ENCODE measurements at places on chromosomes 12 and 14.

DNA sequence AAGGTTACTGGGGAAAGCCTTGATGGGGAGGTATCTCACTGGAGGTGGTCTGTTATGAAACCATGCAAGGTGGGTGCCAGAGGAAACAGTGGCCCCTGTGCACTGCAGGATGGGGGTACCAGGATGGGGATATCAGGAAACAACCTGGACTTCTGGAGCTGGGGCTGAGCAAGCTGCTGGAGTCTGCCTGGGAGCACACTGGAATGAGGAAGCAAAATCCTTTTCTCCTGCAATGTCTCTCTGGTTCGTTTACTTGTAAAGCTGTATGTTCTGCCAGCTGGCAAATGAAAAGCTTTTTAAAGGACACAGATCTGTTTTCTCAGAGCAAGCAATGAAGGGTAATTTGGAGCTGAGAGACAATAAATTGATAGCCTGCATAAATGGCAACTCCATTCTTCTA, 23.2 kb upstream of the SERPINA1 start:
- no peak for DNase-seq

GRCh38 chr14:77574446-77575115, 41.9 kb downstream of the SPTLC2 start:
- no peak for DNase-seq

GRCh38 chr14:68463705-68464374, 329.0 kb downstream of the ZFP36L1 start:
- DNase-seq, result no peak

- DNase-seq, result no peak
Measured at GRCh38 chr14:95545515-95546168, 10.8 kb downstream of the GLRX5 start.

DNA sequence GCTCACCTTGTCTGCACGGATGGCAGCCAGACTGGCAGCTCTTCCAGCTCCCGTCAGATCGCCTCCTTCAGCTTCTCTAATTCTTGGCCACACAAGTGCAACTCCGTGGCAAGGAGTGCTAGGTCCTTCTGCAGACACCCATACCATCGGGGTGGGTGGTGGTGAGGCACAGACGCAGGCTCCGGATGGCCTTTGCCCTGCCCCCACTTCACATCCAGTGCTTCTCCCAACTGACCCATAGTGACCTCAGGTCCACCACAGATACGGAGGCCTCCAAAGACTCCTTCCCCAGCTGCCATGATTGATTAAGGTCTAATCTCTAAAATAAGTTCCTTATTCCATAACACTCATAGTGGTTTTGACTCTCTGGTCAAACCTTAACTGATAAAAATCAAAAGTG, 19.9 kb upstream of the CD27 start:
- DNase-seq, result no peak

DNA sequence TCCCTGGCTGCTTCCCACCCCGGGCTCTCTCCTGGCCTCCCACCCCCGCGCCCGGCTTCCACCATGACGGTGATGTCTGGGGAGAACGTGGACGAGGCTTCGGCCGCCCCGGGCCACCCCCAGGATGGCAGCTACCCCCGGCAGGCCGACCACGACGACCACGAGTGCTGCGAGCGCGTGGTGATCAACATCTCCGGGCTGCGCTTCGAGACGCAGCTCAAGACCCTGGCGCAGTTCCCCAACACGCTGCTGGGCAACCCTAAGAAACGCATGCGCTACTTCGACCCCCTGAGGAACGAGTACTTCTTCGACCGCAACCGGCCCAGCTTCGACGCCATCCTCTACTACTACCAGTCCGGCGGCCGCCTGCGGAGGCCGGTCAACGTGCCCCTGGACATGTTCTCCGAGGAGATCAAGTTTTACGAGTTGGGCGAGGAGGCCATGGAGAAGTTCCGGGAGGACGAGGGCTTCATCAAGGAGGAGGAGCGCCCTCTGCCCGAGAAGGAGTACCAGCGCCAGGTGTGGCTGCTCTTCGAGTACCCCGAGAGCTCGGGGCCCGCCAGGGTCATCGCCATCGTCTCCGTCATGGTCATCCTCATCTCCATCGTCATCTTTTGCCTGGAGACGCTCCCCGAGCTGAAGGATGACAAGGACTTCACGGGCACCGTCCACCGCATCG, 1.8 kb downstream of the KCNA1 start:
- no peak for DNase-seq

- DNase-seq, result no peak
Measured at GRCh38 chr12:131729254-131729955, 18.5 kb downstream of the SFSWAP start.

DNA sequence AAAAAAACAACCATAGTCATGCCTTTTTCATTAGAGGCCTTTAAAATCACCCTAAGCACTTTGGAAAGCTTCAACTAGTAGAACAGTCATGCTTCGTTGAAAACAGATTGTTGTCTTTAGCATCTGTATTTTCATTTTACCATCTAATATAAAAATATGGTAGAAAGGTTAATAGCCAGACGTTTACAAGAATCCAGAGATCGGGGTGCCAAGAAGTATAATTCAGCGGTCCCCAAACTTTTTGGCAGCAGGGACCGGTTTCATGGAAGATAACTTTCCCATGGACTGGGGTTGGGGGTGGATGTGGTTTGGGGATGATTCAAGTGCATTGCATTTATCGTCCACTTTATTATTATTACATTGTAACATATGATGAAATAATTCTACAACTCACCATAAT, 138.4 kb downstream of the GLT1D1 start:
- DNase-seq, result no peak

Data from SIG-M5 (cell line).